Activated T-cell treated with anti-CD3 and anti-CD28 coated beads, Interleukin-2, amount 50 U/mL, for 1 hour (primary cell): ENCODE measurements at places on chromosomes 16 and 17.

- no peak for DNase-seq
Observed at GRCh38 chr16:19020689-19021088, 37.0 kb downstream of the TMC7 start.

- DNase-seq: no peak
Observed at GRCh38 chr17:82920715-82921114, 80.9 kb upstream of the ZNF750 start.

DNA sequence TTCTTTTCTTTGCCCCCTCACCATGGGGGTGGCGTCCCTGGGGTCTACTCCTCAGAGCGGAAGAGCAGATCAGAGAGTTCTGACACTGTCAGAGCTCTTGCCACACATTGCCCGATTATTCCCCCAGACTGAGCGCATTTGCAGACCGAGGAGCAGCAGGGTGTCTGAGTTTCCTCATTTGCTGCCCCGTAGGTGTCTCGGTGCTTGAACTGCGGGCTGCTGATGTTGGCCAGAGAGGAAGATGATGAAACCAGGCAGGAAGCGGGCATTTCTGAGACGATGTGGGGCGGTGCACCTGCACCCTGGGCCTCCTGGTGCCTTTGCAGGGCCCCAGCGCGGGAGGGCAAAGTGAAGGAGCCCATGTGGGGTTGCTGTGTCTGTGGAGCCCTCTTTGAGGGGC is 55.2 kb downstream of the ARSG start:
- peak; percentile 58 for DNase-seq

DNA sequence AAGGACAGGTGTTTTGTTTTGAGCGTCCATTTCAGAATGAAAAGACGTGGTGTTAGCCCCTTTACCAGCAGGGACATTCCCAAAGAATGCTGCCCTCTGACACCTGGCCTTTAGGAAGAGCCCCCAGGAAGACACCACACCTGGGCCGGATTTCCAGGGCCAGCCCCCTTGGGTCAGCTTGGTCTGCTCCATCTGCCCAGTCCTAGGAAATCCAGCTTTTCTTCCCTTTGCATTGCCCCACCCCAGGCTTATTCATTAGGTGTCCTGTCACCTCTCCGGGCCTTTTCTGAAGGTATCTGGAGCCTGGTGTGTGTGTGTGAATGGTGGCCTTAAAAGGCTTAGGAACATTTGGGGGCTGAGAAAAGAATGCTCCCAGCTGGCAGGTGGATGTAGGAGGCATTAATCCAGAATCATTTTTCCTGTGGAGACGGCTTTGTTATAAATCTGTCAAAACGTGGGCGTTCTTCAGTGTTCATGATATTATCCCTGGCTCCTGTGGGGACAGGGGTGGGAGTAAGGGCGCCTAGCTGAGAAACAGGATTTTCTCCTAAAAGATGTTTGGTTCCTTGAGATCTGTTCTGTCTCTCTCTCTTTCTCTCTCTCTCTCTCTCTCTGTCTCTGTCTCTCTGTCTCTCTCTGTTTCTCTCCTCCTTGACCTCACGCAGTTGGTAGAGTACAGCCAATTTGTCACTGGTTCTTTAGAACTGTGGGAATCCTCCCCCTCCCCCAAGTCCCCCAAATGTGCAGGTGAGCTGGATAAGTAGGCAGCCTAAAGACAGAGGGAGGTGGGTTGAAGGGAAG is 84.0 kb downstream of the NTN1 start:
- DNase-seq: no peak

GRCh38 chr16:70777973-70778406 is 23.0 kb downstream of the VAC14 start:
- DNase-seq: no peak

DNA sequence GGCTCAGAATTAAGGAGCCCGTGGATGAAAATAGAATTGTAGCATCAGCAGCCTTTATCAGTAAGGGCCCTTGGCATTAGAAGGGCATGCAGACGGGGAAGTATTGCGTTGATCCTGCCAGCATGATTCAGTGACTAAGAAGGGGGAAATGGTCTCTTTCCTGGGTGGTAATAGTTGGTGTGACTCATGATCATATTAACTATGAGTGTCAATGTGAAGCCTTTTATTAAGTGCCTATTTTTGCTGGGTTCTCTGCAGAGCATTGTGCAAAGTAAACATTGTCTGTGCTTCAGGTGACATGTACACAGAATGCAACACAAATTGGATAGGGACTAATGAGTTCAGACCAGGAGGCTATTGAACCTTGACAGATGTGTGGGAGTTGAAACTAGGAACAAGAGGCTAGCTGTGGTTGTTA is 24.5 kb downstream of the RCVRN start:
- DNase-seq: no peak

DNA sequence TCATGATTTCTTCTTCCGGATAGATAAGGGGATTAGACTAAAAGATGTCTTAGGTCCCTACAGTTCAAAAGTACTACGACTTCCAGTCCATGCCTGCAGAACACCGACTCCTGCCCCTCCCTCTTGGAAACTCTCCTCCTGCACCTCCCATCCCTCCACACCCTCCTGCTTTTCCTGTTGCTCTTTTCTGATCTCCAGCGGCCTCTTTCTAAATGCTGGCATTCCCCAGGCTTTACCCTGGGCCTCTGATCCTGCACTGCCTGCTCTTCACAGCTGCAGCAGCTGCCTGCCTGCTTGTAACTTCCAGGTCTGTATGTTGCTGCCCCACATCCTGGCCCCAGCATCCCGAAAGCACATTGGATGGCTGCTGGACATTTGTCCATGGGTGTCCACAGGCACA is 154.2 kb downstream of the KCNJ12 start:
- no peak for DNase-seq

- DNase-seq: no peak
Observed at GRCh38 chr17:33803199-33803685, 451.8 kb upstream of the CCL2 start.

DNA sequence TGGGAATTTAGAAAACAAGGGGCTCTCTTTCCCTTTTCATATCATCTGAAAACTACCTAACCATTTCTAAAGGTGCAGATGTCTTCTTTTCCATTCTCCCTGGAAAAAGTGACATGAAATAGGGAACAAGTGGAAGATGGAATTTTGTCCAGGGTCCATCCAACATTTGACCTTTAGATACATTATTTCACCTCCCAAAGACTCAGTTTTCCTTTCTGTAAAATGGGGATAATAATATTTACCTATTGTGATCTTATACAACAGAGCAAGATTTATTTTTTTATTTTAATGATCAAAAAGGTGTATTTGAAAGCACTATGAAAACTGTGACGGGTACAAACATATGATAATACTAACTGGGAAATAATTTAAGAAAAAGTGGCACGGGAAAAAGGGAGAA is 106.3 kb downstream of the HS3ST3A1 start:
- DNase-seq: no peak

DNA sequence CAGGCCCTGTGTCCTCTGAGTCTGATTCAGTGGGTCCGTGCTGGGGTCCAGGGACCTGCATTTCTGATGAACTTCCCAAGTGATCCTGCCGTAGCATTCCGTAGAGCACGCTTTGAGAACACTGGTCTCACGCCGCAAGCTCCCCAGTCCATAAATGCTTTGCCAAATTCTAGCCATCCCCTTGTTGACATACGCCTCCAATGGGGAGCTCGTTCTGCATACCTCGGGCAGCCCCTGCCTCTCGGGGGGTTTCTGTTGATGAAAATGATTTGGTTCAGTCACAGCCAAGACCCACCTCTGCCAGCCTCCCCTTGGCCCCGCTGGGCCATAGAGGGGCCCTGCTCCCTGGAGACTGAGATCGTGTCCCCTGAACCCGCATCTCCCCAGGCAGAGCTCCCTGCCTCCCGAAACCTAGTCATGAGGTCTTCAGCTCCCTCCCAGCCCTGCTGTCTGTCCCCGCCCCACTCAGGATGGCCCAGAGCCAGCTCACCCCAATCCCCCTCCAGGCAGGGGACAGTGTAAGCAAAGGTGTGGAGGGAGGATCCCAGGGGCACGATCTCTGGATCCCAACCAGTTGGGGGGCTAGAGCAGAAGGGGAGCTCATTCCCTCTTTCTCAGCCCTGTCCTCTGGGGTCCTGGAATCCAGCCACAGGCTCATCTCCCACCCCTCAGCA is 16.2 kb upstream of the SPNS2 start:
- DNase-seq: no peak

- DNase-seq: peak; percentile 82
Observed at GRCh38 chr17:49694847-49695697, 12.7 kb downstream of the SLC35B1 start.

DNA sequence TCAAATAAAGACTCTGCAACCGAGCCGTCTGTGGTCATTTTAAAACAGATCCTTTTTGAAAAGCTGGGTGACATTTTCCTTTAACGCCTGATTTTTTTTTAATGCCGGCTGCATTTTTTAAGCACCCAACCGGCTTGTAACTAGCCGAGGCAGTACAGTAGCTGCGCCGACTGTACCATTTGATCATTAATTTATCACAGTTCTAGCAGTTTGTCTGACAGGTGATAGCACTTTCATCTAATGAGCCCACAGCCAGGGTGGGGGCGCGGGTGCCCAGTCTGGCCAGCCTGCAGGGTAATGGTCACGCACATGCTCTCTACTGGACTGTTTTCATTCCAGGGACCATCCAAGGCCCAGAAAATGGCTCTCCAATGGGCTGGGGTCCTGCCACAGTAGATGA is 68.8 kb downstream of the IRX5 start:
- no peak for DNase-seq

- DNase-seq: no peak
Observed at GRCh38 chr16:50839920-50840729, 98.2 kb downstream of the CYLD start.

DNA sequence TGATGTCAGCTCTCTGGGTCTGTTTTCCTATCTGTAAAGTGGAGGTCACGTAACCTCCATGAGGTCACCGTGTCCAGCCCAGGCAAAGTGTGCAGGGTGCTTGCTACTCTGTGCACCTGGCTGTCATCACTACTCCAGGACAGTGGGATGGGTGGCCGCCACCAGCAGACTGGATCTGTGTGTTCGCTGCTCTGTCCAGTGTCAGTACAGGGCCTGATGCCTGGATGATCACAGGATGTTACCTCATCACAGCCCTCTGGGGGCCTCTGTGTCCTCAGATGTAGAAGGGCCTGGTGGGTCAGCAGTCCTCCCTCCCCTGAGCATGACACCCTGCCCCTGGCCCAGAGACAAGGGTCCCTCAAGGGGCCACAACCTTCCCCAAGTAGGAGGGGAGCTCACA is 80.0 kb downstream of the KCNJ18 start:
- no peak for DNase-seq

GRCh38 chr16:88290850-88291830 is 91.6 kb upstream of the ZNF469 start:
- DNase-seq: no peak

GRCh38 chr16:87133966-87134627 is 183.1 kb downstream of the C16orf95 start:
- DNase-seq: no peak

DNA sequence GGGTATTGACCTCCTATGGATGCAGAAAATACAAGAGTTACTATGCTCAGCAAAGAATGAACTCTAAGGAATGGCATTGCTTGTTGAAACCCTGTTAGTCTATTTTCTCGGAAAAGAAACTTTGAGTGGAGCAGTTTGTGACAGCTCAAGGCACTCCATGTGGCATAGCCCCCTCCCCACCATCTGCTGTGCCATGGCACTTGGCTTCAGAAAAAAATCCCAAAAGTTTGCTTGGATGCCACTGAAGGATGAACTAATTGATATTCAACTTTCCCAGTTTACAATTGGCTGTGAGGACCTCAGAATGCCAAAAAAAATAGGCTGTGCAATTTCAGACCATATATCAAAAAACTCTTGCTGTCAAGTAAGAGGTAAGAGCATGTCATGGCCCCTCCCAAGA is 1.8 kb downstream of the KRT31 start:
- no peak for DNase-seq

DNA sequence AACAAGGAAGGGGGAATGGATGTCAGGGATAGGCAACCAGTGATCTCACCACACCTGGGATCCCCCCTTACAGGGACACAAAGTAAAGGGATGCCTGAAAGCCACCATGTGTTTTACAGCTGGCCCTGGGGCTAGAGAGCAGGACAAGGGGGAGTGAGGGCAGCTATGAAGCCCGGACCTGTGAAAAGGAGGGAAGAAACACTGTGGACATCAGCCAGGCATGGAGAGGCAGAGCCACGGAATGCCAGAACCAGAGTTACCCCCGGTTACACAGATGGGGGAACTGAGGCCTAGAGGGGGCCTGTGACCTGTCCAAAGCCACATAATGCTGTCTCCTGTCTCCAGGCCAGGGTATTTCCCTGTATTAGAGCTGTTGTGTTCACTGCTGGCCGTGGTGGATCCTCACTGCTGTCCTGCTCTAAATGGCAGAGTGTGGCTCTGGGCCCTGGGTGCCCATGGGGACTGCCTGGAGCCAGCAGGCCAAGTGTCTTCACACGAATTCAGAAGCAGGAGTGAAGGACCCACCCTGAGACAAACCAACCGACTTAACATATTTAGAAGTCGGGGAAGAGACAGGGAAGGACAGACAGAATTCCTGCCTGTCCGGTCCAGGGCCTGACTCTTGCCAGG is 29.7 kb upstream of the ITGA3 start:
- DNase-seq: no peak

DNA sequence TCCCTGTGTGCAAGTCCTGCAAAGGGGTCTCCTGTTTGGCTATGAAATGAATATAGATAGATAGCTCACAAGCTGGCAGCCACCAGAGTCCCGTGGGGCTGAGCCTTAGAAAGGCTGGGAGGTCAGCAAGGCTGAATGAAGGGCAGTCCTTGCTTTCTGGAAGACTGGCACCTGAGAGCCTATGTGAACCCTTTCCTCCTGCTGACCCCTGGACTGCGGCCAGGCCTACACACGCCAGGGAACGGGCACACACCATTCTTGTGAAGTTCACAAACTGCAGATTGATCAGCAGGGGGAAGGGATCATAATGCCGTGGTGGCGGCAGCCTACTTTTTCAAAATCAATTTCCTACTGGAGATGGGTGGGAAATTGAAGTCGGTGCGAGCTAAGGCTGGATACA is 985 bp upstream of the C17orf107 start:
- no peak for DNase-seq

- no peak for DNase-seq
Observed at GRCh38 chr16:87075319-87075860, 241.8 kb downstream of the C16orf95 start.

GRCh38 chr17:82127704-82128103 is 29.7 kb upstream of the FASN start:
- DNase-seq: peak; percentile 61

GRCh38 chr16:68458551-68458950 is 10.2 kb upstream of the SMPD3 start:
- DNase-seq: no peak

DNA sequence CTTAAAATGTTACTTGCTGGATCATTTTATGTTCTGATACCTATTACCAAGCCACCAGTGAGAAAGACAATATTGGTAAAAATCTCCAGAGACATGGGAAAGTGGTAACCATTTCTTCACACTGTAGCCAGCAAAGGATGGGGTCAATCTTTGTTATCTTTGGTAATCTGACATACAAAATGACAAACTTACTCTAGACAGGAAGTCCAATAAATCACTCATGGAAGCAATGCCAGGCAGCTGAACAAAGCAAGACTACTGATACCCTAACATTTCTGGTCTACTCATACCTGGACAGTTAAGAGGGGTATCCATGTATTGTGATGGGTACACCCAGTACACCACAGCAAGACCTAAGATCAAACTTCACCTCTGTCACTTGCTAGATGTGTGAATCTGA is 19.0 kb downstream of the GRB2 start:
- DNase-seq: no peak
